Left lobe of liver (tissue), 2 donors: ENCODE measurements at places on chromosomes 1 and 21.

DNA sequence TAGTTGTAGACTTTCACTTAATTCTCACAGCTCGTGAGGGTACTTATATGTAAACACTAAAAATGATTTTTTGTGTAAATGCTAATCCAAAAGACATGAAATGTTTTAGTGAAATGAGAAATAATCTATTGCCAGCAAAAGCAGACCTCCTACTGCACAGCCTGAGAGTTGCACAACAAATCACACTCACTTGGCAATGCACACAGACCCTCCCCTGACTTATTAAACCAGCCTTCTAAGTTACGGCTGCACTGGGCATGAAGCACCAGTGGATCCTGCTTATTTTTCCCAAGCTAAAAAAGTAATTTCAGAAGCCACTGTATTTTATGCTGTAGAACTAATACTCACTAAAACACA is 10.3 kb downstream of the ERRFI1 start:
- no peak for DNase-seq

DNA sequence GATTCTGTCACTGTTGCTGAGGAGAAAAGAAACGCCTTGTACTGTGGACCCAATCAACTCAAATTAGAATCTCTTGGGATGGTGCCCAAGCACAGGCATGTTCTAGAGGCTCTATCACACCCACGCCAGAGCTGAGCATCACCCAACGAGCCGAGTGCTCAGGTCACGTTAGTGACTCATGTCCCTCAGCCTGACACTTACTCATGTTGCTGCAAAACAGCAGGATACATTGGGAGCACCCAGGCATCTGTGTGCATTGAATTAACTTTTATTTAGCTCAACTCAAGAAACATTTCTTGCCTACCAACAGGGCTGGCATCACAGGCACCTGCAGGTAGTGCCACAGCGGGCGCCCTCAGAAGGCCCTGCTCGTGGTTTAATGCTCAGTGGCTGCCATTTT is 149.8 kb downstream of the ETS2 start:
- DNase-seq: no peak

DNA sequence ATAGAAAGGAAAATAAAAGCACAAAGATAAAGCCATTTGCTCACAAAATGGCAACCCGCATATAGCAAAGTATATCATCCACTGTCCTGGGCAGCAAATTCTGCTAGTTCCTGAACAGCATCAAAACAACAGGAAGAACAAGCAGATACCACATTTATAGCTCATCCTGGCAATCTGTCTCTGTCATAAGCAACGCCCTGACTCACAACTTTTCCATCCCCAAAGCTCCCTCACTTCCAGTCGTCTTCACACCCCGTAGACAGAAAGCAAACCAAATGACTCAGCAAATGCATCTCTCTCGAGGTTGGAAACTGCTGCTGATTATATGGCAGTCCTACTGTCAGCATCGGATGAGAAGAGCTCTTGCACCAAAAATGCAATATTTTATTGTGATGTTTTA is 65.8 kb downstream of the AK5 start:
- no peak for DNase-seq

DNA sequence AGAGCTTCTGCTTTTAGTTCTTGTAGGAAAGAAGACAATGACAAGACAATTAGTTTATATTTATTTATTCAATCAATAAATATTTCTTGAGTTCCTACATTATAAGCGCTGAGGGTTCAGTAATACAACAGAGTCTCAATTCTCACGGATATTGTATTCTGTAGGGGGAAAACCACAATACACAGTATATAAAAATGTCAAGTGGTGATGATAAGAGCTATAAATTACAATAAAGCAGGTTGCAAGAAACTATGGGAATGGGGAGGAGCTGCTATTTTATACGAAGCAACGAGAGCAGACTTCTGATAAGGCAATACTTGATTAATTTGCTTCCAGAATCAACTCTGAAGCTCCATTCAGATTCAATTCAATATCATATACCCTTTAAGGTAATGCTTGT is 10.6 kb upstream of the XCL1 start:
- no peak for DNase-seq

GRCh38 chr1:56436912-56437417 is 142.4 kb downstream of the PLPP3 start:
- no peak for DNase-seq
